ENCODE measurements at places on chromosomes 7 and 10.

DNA sequence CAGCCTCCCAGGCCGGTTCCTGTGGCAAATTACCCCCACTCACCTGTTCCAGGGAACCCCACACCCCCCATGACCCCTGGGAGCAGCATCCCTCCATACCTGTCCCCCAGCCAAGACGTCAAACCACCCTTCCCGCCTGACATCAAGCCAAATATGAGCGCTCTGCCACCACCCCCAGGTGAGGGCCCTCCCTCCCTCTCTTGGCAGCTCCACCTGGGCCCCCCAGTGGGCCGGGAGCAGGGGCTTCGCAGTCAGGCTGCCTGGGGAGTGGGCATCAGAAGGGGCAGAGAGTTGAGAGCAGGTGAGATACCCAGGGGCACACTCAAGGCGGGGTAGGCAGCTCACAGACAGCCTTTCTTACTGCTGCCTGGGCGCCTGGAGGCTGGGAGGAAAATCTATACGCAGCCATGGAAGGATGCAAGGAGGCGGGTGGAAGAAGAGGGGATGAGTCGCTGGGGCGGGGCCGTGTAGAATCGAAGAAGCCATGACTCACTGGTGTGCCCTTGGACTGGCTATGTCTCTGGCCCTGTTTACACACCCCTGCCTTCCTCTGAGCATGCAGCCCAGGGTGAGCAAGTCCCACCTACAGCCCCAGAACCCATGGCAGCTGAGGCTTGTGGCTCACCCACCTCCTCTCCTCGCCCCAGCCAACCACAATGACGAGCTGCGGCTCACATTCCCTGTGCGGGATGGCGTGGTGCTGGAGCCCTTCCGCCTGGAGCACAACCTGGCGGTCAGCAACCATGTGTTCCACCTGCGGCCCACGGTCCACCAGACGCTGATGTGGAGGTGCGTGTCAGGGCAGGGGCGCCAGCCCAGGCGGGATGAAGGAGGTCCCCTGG is 48.6 kb upstream of the PPIF start:
- peak; percentile 57 for DNase-seq

DNA sequence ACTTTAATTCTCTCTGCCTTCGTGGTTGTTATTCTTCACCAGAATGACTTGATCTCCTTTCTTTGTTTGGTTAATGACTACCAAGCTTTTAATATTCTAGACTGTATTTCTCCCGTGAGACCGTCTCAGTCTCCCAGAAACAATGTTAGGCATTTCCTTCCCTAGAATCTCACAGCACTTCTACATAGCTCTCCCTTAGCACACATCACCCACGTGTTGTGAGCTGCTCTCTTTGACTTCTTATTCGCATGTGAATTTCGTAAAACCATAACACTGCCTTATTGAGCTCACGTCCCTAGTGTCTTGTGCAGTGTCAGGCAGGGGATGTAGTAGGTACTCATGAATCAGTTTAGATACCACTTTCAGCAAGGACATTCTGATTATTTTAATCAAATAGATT is 57.5 kb upstream of the MGAM2 start:
- no peak for DNase-seq

DNA sequence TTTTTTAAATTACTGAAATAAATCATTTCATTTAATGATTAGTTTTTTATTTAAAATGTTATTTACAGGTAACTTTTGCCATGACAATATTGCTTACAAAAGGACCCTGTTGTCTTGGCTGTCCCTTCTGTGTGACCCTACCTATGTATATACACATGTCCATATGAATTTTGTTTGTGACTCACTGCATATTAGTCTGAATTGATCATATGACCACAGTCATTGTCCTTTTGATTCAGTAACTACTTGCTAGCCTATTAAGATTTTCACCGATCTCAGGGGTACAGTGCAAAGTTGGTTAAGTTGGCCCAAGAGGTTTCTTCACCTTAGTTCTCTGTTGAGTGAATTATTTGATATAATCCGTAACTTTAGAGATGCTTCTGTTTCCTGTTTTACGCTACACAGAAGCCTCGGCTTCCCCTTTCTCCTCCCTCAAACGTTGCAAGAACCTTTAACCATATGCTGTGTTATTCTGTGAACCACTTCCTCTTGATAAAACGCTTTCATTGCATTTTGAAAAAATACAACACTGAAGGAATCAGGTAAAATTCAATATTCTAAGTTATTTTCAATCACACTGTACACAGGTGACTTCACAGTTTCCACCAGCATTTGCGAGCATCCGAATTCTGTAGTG is 43.9 kb downstream of the APBB1IP start:
- no peak for DNase-seq

DNA sequence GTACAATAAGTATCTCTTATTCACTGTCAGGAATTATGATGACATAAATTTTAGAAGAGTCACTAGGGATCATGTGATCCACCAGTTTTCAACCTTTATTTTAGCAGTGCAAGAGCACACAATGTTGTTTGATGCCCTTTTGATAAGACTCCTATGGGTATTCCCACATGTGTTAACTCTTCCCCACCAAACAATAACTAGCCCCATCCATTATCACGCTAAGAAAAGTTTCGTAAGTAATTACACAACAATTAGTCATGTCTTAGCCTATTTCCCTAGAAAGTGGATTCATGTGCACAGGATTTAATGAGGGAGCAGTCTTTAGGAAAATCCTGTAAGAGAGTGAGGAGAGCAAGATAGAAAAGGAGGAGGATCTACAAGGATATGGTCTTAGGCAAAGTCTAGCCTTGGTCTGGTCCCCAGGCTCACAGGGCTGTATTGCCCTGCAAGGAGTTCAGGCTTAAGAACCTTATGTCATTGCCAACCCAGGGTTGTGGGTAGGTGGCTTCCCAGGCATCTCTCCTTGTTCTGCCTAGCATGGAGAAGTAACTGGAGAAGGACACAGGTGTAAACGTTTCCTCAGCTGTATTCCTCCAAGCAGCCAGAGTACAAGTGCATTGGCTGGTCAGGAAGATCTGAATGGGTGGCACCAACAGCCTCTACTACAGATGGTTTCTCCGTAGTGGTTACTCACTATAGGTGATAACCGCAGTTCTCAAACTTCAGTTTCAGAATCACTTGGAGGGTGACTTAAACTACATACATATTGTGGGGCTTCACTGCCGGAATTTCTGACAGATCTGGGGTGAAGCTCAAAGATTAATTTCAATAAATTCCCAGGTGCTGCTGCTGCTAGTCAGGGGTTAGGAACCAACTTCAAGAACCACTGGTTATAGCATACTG is 574.5 kb downstream of the SUGCT start:
- no peak for DNase-seq

DNA sequence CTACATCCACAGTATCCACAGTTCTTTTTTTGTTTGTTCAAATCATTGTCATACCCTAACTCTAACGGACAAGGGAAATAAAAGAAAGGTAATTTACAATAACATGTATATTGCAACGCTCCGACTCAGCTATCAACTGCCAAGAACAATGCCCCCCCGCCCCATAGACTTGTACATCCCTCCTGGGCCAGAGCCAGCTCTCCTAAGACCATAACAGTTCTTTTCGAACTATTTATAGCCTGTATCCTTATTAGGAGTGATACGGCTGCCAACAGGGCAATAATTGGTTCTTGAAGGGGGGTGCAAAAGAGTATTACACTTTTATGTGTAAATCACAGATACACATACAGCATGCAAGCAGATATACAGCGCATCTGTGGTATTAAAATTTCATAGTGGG is 495.7 kb downstream of the GALNT17 start:
- DNase-seq = no peak

DNA sequence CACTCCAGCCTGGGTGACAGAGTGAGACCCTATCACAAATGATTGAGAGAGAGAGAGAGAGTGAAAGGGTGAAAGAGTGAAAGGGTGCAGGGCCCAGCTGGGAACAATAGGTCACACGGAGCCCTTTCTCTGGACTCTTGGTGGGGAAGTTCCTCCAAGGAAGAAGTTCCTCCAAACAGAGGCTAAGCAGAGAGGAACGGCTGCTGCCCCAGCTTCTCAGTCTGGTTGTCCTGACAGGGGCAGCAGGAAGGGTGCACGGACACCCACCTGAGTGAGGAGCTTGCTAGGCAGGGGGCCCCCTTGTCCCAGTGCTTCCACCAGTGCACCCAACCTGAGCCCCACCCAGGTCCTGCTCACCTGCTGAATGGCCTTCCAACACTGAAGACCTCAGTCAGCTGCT is 38.8 kb upstream of the MYL10 start:
- DNase-seq = no peak

- no peak for DNase-seq
Observed at GRCh38 chr7:55177068-55177530, 158.3 kb downstream of the EGFR start.

DNA sequence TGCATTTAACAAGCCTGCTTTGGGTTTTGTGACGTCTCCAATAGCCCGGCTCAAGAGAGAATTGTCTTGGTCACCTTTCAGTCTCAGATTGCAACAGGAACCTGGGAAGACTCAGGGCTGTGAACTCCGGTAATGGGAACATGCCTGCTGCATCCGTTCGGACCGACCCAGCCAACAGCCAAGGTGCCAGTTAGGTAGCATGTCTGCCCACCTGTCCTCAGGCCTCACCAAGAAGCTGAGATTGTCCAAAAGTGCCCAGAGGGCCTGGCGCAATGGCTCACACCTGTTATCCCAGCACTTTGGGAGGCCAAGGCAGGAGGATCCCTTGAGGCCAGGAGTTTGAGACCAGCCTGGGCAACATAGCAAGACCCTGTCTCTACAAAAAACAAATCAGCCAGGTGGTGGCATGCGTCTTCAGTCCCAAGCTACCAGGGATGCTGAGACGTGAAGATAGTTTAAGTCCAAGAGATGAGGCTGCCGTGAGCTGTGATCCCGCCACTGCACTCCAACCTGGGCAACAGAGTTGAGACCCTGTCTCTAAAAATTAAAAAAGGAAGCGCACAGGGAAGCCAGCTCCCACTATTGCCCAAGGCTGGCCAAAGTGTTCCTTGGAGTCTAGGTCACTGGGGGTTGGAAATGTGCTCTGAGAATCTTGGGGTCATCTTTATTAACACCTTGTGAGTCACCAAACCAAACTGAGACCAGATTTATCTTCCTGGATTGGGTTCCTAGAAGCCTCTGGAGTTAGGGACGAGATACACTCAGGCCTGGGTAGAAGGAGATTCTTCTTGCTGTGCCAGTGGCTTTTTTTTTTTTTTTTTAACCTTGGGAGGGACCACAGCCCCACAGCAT is 26.9 kb downstream of the BAG3 start:
- DNase-seq = no peak

- DNase-seq = no peak
Observed at GRCh38 chr10:77264107-77264506, 373.5 kb downstream of the KCNMA1 start.

DNA sequence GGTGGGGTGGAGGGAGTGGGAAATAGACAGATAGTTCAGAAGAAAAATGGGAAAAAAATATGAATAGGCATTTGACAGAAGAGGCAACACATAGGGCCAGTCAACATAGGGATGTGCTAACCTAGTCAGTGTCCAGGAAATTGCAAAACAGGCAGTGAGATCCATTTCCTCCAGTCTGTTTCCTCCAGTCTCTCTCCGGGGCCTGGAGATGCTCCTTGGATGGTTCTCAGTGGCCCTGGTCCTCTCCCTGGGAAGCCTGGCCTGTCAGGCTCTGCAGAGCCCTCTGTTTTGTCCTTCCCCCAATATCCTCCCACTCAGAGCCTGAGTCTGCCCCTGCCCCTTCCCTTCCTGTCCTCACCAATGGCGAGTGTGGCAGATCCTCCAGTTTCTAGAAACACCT is 52.6 kb downstream of the SYPL1 start:
- DNase-seq = no peak

DNA sequence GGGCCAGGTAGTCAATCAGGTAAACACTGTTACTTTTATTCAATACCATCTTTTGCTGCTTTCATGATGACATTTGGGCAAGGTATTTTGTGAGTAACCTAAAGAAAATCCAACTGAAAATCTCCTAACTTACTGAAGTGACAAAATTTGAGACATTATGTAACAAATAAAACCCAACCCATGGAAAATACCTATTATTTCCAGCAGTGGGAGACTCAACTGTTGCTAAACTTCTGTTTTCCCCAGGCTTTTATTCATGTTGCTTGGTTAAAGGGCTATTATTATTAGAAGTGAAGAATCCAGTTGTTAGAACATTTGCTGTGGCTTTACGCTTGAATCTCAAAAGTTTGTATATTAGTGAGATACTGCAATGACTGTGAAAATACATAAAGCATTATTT is 215.9 kb downstream of the MDFIC start:
- DNase-seq = no peak

- DNase-seq = no peak
Observed at GRCh38 chr7:133428326-133428725, 175.4 kb downstream of the EXOC4 start.

GRCh38 chr7:28296571-28297483 is 115.5 kb upstream of the CREB5 start:
- peak; percentile 67 for DNase-seq

- DNase-seq = no peak
Observed at GRCh38 chr10:3978761-3979160, 193.8 kb upstream of the KLF6 start.

DNA sequence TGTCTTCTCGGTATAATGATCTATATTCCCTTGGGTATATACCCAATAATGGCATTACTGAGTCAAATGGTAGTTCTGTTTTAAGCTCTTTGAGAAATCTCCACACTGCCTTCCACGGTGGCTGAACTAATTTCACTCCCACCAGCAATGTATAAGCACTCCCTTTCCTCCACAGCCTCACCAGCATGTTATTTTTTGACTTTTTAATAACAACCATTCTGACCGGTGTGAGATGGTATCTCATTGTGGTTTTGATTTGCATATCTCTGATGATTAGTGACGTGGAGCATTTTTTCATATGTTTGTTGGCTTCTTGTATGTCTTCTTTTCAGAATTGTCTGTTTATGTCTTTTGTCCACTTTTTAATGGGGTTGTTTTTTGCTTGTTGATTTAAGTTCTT is 33.6 kb downstream of the KIAA1217 start:
- DNase-seq = no peak

DNA sequence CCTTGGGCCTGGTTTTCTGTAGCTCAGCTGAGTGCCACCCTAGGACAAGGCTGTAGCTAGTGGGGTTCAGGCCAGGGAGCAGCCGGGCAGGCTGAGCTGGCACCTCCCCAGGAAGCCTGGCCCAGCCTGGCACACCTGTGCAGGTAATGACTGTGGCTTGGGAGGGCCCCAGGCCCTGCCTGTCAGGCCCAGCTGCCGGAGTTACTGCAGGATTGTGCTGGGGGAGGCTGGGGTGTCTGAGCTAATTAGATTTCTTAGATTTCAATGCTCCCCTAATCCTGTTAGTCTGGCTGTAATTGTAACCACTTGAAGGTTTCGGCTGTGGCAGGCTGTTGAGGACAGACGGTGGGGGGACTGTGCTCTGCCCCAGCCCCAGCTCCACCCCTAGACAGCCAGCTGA is 6.0 kb downstream of the ZMIZ1 start:
- DNase-seq = no peak
